ENCODE measurements at places on chromosomes 7 and 10.
A peak's percentile ranks its signal among the peaks of the same experiment; 100 is the strongest.

GRCh38 chr7:135769005-135769802, 20.6 kb upstream of the FAM180A start:
- no peak for DNase-seq

DNA sequence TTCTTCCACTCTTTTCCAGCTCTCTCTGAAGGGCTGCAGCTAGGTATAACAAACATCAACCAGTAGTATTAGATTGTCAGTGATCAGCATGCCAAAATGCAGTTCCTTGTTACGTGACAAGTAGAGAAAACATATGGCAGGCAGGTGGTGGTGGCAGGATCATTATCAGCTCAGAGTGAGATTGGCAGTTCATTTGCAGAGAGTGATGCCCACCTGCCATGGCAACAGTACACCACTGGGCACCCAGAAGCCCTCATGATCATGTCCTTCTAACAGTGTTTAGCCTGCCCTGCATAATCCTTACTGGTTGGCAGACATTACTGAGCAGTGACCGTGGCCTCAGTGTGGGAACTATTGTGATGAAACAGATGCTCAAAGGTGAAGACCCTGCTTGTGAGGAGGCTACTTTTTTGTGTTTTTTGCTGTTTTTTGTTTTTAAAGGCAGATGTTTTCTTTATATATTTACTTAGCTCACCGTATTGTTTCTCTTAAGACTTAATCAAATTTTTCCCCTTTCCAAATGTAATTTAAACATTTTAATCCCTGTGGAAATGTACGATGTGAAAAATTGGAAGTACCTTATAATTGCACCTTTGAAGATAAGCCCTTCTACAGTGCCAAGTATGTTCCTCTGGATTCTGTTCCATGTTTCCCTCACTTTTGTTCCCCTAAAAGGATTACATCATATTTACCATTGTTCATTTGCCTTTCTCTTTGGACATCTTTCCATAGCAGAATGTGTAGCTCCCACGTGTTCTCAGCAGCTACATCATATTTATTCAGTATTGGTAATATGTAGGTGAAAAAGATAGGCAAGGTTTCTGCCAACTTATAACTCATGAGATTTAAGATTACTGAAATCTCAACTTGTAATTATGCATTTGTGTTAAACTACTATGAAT, 179.6 kb downstream of the SND1 start:
- no peak for DNase-seq

DNA sequence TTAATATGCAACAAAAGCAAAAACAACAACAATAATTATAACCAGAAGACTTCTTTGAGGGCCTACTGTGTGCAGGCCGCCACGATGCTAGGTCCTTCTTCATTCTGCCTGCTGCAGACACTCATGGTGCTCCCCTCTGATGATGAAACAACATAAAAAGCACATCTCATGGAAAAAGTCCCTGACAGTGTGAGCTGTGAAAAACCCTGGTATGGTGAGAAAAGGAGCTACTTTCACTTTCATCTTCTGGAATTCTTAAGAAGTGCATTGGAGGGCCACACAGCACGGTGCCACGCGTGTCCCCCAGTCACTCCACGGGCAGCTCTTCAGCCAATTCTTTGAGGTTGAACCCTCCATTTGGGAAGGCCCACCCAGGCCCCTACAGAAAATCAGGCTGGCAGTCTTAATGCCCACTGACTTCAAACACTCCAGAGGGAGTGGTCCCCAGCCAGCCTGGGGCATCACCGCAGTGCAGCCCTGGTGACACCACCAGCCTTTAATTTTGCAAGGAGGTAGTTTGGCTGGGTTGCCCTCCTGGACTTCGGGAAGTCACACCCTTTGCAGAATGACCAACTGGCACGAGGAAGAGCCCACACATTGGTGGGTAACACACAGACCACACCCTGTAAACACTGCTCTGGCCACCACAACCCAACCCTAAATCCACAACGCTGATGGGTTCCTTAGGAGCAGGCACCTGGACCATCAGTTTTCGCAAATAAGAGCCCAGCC, 7.7 kb downstream of the KCNMA1 start:
- DNase-seq, result no peak

- DNase-seq, result no peak
Measured at GRCh38 chr7:44617225-44617890, 10.9 kb downstream of the OGDH start.

- DNase-seq, result no peak
Measured at GRCh38 chr10:3829156-3830050, 44.4 kb upstream of the KLF6 start.

DNA sequence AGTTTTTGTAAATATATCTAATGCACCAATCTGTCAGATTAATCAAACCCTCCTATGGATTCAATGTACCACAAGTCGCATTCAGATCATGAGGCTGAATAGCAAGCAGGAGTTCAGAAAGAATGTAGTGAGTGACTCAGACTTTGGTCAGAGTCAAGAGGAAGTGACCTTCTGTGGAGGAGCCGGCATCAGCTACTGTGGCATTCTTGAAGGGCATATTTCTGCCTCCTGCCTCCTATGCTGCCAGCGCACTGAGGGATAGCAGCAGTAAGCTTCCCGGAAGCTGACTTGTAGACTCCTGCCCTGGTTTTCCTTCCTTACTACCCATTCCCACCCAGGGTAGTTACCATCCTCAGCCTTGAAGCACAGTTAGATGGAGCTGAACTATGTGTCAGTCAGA, 867.5 kb downstream of the NRG3 start:
- peak; percentile 59 for DNase-seq

All from epithelial cell of proximal tubule (primary cell).